ENCODE measurements at places on chromosomes 3 and 15.

DNA sequence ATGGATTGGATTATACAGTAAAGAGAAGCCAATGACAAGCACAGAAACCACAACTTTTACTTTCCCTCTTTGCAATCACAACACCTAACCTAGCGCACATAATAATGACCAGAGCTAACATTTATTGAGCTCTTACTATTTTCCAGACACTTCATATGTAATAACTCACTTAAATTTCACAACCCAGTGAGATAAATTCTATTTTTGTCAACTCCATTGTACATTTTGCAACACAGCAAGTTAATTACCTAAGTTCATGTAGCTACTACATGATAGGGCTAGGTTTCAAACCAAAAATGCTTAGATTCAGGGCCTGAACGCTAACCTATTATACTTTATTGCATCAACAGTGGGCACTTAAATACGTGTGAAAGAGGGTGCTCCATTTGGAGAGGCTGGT is 89.5 kb downstream of the GADL1 start:
- DNase-seq, result no peak

DNA sequence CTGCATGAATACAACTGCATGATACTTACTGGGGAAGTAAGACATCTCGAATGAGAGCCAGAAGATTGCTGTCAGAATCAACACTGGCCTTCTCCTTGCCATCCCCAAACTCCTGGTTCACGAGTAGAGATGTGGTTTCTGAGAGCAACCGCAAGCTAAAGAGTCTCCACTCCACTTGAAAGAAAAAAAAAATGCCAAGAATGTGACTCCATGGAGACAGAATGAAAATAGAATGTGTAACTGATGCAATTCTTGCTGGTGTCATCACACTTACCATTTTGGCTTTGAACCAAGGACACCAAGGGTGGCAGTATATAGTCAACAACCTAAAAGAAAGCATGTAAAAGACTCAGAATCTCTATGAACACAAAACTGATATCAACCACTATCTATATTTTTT is 280.4 kb downstream of the ULK4 start:
- no peak for DNase-seq

GRCh38 chr3:52311576-52312119 is 4.5 kb upstream of the DNAH1 start:
- no peak for DNase-seq

DNA sequence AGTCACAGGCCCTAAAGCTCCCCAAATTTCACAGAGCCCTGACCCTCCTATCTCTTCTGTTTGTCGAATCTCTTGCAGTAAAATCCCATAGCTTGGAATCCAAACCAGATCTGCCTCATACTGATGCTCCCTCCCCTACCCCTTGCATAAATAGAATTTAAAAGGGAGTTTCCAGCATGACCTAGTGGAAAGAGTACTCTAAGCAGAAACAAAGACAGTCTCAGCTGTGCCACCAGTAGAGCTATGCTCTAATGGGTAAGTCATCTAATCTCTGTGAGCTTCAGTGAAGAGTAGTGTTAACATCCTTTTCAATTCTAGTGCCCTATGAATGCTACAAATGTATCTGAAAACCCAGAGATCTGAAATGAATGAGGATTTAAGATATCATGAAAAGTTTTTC is 4.0 kb upstream of the SLC12A1 start:
- DNase-seq, result no peak

- no peak for DNase-seq
Measured at GRCh38 chr3:20574746-20575145, 388.7 kb upstream of the SGO1 start.

- no peak for DNase-seq
Measured at GRCh38 chr15:68564173-68564572, 14.6 kb upstream of the CORO2B start.

- DNase-seq, result no peak
Measured at GRCh38 chr3:50299929-50300680, 900 bp upstream of the HYAL3 start.

- DNase-seq, result no peak
Measured at GRCh38 chr15:85620690-85621049, 174.1 kb downstream of the KLHL25 start.

DNA sequence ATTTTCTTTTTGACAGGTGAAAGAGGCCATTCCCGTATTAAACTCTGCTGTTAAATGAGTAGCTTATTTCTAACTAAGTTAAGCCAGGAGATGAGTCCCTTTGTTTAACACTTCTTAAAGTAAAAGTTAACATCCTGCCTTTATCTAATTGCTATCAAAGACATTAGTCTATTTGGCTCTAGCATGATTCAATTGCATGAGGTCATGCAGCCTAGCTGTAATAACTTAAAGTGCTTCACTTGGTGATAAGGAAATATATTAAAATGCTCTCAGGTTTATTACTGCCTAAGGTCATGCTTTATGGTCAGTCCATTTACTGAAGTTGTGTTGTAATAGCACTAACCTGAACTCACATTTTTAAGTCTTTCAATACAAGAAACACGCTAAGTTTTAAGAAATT is 82.3 kb upstream of the MLF1 start:
- DNase-seq, result no peak

DNA sequence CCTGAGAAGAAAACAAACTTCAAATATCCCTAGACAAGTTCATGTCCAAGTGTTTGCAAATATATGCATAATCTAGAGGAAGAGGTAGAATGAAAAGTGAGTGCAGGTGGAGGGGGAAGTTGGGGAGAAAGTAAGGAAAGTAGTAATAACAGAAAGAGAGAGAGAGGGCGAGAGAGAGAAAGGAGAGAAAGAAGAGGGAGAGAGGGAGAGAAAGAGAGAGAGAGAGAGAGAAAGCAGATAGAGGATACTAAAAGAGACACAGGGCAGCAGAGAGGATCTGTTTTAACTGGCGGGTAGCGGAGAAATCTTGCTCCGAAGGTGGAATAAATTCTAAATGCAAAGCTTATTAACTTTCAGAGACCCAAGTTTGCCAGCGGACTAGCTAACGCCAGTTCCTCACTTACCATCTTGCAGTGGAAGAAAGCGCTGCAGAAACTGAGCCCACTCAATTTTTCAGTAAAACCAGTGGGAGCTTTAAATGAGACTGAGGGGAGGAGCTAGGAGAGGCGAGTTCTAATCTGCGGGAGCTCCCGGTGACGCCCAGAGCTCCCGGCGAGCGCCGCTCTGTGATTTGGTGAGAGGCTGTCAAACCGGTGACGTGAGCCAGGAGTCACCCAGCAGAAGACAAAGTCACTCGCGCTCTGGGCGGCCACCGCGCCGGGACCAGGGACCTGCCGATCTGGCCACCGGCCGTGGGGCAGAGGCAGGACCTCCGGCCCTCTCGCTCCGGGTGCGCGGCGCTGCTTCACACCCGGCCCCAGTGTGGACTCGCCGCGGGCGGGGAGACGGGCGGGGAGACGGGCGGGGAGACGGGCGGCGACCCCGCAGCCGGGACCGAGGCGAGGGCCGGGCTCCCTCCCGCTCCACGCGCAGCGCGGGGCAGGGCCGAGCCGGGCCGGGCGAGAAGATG is at the start of gene GMNC:
TSS of gene GMNC (minus strand) at position 486 of the 910 bp plus-strand sequence. CDS start at position 407, 79 bp downstream.
- no peak for DNase-seq

GRCh38 chr15:70054366-70054765 is 43.4 kb downstream of the TLE3 start:
- no peak for DNase-seq

GRCh38 chr3:66297900-66298299 is 77.1 kb downstream of the SLC25A26 start:
- DNase-seq, result no peak

DNA sequence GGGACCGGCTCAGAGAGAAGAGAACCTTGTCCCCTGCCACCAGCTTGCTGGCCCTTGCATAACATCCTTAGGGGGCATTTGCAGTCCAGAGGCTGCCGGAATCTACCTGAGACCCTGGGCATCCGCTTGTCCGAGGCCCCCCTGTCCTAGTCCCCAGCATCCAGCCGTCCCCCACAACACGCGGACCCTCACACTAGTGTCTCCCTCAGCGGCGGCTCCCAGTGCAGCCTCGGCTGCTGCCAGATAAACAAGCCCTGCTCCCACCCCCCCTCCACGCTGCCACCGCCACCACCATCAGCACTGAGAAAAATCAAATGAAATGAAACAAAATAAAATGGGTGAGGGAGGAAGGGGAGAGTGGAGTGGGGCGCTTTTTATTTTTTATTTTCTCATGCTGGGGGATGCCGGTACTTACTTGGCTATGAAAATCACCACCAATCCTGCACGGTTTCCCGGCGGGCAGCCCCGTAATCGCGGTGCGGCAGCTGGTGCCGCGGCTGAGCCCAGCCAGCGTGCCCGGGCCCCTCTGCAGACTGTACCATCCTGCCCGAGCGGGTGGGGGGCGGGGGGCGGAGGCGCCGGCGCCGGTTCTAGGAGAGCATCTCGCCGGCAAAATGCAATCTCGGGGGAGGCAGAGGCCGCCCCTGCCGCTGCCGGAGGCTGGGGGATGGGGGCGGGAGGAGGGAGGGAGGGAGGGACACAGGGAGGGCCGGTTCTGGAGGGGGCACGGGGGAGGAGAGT is at the start of gene ATP2B2:
TSS of gene ATP2B2 (minus strand) at position 537 of the 741 bp plus-strand sequence. CDS start 56,043 bp downstream, outside the sequence.
- DNase-seq, result no peak

- DNase-seq, result no peak
Measured at GRCh38 chr15:74132681-74133651, 2.6 kb downstream of the ISLR2 start.

DNA sequence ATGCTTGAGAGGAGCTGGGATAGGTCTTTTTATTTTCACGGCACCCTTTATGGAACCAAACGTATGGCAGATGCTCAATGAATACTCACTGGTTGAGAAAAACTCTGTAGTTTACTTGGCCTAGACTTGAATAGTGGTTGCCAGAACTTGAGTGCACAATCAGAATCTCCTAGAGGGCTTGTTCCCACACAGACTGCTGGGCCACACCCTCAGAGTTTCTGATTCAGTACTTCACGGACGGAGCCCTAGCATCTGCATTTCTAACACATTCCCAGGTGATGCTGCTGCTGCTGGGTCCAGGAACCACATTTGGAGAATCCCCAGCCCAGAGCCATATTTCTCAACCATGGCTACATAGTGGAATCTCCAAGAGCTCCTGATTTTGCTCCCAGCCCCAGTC is 24.6 kb downstream of the CA12 start:
- DNase-seq, result no peak

- no peak for DNase-seq
Measured at GRCh38 chr15:88908697-88909621, 4.2 kb downstream of the MFGE8 start.

DNA sequence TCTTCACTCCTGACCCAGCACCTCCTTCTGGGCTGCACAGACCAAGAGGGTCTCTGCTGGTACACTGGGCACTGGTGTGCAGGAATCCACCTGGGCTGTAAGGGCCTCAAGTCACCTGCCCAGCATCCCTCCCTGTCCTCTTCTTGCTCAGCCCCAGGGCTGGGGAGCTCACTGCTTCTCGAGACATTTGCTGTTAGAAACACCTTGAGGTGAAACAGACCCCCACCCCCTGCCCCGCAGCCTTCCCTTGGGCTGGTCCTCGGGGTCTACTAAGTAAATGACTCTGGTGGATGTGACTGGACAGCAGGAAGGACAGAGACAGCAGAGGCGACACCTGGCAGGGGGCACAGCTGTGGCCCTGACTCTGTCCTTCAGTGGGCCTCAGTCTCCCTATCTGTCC is 29.1 kb downstream of the LOXL1 start:
- no peak for DNase-seq

GRCh38 chr15:59879506-59880265 is 124.4 kb upstream of the FOXB1 start:
- DNase-seq, result no peak

DNA sequence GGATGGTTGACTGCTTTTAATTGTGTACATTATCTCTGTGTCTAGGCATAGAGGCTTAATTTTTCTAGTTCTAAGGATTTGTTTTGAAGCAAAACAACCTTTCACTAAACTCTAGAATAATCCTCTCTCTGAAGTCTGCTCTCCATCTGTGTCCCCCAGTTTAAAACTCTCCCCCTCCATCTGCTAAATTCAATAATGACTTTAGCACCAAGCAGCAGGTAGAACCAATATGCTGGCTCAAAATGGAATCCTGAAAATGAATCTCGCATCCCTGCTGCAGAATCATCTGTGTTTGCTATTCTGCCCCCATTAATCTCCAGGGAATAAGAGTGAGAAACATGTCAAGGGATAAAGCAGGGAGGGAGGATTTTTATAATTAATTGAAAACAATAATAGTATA is 111.8 kb downstream of the TUSC7 start:
- DNase-seq, result no peak

- DNase-seq, result no peak
Measured at GRCh38 chr15:88071141-88071540, 185.4 kb downstream of the NTRK3 start.

GRCh38 chr15:90036343-90036742 is 35.2 kb downstream of the ZNF710 start:
- DNase-seq, result no peak

- no peak for DNase-seq
Measured at GRCh38 chr15:33001926-33002325, 192.6 kb downstream of the FMN1 start.

DNA sequence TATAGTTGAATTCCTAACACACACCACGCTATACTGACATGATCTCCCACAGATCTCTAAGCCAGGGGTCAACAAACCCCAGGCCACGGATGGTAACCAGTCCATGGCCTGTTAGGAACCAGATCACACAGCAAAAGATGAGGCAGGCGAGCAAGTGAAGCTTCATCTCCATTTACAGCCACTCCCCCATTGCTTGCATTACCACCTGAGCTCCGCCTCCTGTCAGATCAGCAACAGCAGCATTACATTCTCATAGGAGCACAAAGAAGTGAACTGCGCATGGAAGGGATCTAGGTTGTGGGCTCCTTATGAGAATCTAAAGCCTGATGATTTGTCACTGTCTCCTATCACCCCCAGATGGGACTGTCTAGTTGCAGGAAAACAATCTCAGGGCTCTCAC is 2.7 kb downstream of the PDCD7 start:
- no peak for DNase-seq

DNA sequence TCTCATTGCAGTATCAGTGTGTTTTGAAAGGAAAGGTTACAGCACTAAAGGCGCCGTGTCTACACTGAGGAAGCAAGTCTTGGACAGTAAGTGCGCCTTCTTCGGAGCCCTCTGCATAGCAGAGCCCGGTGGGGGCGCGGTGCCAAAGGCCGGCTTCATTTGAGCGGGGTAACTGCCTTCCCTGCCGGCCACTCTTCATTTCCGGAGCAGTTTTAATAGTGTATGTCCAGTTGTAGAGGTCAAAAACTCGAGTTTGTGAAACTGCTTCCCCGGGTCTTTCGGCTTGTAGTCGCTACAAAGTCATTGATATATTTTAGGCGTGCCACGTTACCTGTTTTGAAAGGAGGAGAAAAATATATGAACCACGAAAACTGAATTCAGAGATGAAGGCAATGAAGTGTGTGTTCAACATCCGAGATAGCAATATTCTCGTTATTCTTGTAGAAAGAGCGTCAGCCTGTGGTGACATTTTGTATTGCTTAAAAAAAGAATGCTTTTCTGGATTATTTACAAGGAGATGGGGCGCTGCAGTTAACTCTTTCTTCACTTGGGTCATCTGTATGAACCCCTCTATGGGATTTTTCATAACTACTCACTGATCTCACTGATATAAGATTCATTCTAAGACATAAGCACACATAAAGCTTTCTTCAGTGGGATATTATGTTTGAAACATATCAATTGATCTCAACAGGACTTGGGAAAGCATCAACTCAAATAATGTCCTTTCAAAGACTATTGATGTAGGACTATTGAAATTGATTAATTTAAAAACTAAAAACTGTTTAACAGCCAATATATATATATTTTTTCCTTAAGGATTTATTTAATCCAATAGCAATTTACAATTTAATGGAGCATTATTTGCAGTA is 3.0 kb downstream of the ALCAM start:
- DNase-seq, result peak; percentile 12

Data from effector memory CD4-positive, alpha-beta T cell (primary cell).